ENCODE measurements at places on chromosomes 4 and X.

DNA sequence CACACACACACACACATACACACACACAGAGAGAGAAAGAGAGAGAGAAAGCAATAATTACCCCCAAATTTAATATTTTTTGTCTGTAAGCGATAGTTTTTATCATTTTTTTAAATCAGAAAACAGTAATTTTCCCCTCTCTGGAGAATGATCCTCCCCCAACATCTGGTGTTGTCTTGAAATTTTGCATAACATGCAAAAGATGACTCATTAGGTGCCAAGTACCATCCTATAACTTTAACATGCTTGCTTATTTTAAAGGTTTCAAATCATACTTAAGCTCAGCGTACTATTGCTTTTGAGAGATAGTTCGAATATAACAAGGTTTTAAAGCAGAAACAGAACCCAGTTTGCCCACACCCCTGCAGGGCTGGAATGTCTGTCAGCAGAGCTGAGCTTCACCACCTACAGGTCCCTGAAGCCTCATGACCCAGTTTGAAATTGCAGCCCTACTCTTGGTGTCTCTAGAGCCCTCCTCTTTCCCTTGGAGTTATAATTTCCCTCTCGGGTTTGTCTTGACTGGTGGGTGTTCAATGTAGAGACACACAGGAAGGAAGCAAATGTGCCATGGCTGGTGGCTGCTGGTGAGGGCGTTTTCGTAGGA, 175.0 kb upstream of the HS3ST1 start:
- no peak overlapping the region for H3K27ac ChIP-seq
- no peaks in the 10 kb centered on the region for H3K36me3 ChIP-seq
- H3K27me3 ChIP-seq, result no peaks in the 10 kb centered on the region
- H3K4me3 ChIP-seq, result no peak overlapping the region
- H3K4me1 ChIP-seq, result no peaks in the 10 kb centered on the region
- no peak for DNase-seq

GRCh38 chr4:159220353-159220752, 117.5 kb downstream of the RAPGEF2 start:
- no peak overlapping the region for H3K27ac ChIP-seq
- H3K27me3 ChIP-seq, result no peaks in the 10 kb centered on the region
- no peak overlapping the region for H3K4me3 ChIP-seq
- DNase-seq, result no peak

DNA sequence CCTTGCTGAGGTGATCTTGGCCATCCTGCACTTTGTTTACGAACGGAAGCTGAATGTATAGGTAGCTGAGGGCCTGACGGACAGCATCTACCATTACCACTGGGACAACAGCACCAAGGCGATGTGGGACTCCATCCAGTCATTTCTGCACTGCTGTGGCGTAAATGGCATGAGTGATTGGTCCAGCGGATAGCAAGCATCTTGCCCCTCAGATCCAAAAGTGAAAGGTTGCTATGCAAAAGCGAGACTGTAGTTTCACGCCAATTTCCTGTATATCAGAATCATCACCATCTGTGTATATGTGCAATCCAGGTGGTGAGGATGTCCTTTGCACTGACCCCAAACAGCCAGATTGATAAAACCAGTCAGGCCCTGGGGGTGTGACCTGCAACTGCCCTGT, 4.2 kb upstream of the PYURF start:
- no peaks in the 10 kb centered on the region for H3K27me3 ChIP-seq
- peaks cover 5% of the 10 kb centered on the region for H3K4me1 ChIP-seq
- no peak overlapping the region for H3K27ac ChIP-seq
- no peaks in the 10 kb centered on the region for H3K36me3 ChIP-seq
- no peak for DNase-seq
- H3K4me3 ChIP-seq, result no peak overlapping the region

- no peak overlapping the region for H3K4me3 ChIP-seq
- no peak overlapping the region for H3K27ac ChIP-seq
- no peaks in the 10 kb centered on the region for H3K27me3 ChIP-seq
- H3K36me3 ChIP-seq, result no peaks in the 10 kb centered on the region
- no peak for DNase-seq
- H3K4me1 ChIP-seq, result peaks cover 13% of the 10 kb centered on the region
Measured at GRCh38 chr4:15809058-15809457, 30.9 kb downstream of the CD38 start.

GRCh38 chrX:84475101-84475500, 27.2 kb downstream of the HDX start:
- peak overlapping the region; percentile 6 for H3K27ac ChIP-seq
- peaks cover 16% of the 10 kb centered on the region for H3K4me1 ChIP-seq
- no peaks in the 10 kb centered on the region for H3K36me3 ChIP-seq
- no peak overlapping the region for H3K4me3 ChIP-seq
- DNase-seq, result no peak

DNA sequence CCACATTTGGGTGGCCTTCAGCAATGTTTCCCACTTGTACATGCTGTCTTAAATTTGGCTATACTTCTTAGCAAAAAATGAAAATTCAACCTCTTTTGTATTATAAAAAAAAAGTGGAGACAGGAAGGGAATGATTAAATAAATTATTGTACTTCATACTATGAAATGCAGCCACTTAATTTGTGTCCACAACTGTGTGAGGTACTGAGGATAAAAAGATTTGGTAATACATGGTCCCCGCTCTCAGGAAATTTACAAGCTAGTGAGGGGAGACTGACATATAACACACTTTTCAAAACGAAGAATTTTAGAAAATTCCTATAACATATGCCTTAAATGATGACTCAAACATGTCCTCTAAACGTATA, 105.0 kb downstream of the HNRNPD start:
- no peaks in the 10 kb centered on the region for H3K27me3 ChIP-seq
- no peak overlapping the region for H3K27ac ChIP-seq
- H3K36me3 ChIP-seq, result no peaks in the 10 kb centered on the region
- H3K4me1 ChIP-seq, result peaks cover 10% of the 10 kb centered on the region
- H3K4me3 ChIP-seq, result no peak overlapping the region
- DNase-seq, result no peak

DNA sequence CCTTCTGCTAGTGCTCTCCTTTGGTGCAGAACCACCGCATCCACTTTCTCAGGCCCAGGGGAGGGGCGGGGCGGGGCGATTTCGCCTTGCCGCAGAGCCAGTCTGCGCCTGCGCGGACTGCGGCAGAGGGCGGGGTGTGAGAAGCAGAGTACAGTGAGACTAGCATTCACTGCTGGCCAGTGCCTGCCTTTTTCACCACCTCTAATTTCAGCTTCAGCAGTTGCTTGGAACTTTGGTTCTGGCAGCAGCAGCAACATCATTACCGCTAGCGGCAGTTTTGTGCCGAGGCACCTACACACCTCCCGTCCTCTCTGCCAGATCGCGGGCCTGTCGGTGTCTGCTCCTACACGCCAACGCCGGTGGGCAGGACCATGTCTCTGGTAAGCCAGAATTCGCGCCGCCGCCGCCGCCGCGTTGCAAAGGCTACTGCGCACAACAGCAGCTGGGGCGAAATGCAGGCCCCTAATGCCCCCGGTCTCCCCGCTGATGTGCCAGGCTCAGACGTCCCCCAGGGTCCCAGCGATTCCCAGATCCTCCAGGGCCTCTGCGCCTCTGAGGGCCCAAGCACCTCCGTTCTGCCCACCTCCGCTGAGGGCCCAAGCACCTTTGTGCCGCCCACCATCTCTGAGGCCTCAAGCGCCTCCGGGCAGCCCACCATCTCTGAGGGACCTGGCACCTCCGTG, at the start of gene MAGEE1:
Gene MAGEE1, plus strand, starts transcription at position 151 of the 683 bp plus-strand sequence. Its CDS starts 221 bp downstream, at position 372.
- H3K4me1 ChIP-seq, result peaks cover 4% of the 10 kb centered on the region
- no peaks in the 10 kb centered on the region for H3K27me3 ChIP-seq
- DNase-seq, result peak; percentile 90
- no peak within 1 kb of the TSS for H3K27ac ChIP-seq
- H3K4me3 ChIP-seq, result peak within 1 kb of the TSS; percentile 76

- H3K27me3 ChIP-seq, result no peaks in the 10 kb centered on the region
- DNase-seq, result no peak
- H3K4me1 ChIP-seq, result no peaks in the 10 kb centered on the region
Measured at GRCh38 chrX:131441033-131441432, 102.8 kb upstream of the OR13H1 start.

DNA sequence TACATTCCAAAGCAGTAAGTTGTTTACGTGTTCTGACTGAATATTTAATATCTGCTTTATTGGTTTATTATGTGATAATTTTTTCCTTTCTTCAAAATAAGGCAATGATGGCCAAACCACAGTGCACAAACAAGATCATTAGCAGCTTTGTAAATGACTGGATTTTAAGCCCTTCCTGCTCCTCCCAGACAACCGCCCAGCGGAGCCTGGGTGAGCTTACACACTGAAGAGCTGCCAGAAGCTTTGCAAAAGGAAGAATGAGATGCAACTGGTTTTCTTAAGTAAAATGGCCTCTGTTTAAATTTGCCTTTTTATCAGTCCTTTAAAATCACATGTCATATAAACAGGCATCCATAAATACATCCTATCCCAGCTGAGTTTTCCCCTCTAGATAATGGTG, 52.2 kb downstream of the SPARCL1 start:
- H3K27me3 ChIP-seq, result no peaks in the 10 kb centered on the region
- no peak overlapping the region for H3K27ac ChIP-seq
- H3K4me1 ChIP-seq, result no peaks in the 10 kb centered on the region
- no peak for DNase-seq

GRCh38 chrX:33923262-33923661, 208.9 kb downstream of the FAM47A start:
- H3K4me1 ChIP-seq, result no peaks in the 10 kb centered on the region
- no peaks in the 10 kb centered on the region for H3K27me3 ChIP-seq
- no peak overlapping the region for H3K27ac ChIP-seq
- no peak overlapping the region for H3K4me3 ChIP-seq

DNA sequence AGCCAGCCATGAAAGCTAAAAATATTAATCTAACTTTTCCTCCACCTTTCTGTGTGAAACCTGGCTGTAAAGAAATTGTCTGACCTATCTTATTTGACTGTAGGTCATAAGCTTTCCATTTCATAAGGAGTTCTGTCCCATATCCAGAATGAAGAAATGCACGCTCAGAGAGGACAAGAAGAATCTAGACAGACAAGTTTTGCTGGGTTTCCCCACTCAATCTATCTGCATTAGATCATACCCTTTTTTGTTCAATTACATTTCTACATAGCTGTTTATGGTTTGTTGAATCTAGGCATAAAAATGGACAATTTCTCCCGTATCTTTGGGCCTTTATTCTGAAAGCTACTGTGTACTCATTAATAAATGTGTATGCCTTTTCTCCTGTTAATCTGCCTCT, 1495.1 kb downstream of the C4orf33 start:
- no peak overlapping the region for H3K27ac ChIP-seq
- H3K4me1 ChIP-seq, result no peaks in the 10 kb centered on the region
- no peak overlapping the region for H3K4me3 ChIP-seq
- H3K27me3 ChIP-seq, result no peaks in the 10 kb centered on the region
- no peak for DNase-seq

- peak; percentile 80 for DNase-seq
- no peaks in the 10 kb centered on the region for H3K27me3 ChIP-seq
Measured at GRCh38 chr4:71270901-71271300, 67.9 kb upstream of the SLC4A4 start.

DNA sequence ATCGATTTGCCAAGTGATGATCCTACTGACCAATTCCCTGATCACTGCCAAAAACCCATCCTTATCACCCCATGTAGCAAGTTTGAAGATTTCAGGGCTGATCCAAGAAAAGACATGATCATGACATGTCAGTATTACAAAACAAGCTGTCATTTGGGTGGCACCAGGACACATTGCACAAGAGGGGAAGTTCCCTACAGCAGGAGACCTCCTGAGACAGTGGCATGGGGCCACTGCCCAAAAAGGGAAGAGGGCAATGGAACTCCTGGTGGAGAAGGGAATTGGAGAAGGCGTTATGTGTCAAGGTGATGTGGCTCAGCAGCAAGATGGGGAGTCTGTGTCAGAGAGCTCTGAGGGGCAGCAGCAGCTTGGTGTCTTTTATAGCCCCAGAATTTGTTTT, 43.4 kb downstream of the ZNF182 start:
- H3K27me3 ChIP-seq, result no peaks in the 10 kb centered on the region
- no peak overlapping the region for H3K27ac ChIP-seq
- H3K36me3 ChIP-seq, result no peaks in the 10 kb centered on the region

- no peak overlapping the region for H3K27ac ChIP-seq
- peaks cover 55% of the 10 kb centered on the region for H3K4me1 ChIP-seq
- peak; percentile 67 for DNase-seq
- H3K36me3 ChIP-seq, result no peaks in the 10 kb centered on the region
- H3K27me3 ChIP-seq, result no peaks in the 10 kb centered on the region
Measured at GRCh38 chr4:165207016-165207430, 338 bp upstream of the KLHL2 start.

- no peak overlapping the region for H3K27ac ChIP-seq
- H3K27me3 ChIP-seq, result no peaks in the 10 kb centered on the region
- H3K36me3 ChIP-seq, result no peaks in the 10 kb centered on the region
- H3K4me3 ChIP-seq, result no peak overlapping the region
- no peaks in the 10 kb centered on the region for H3K4me1 ChIP-seq
Measured at GRCh38 chrX:131270080-131270479, 19.0 kb downstream of the IGSF1 start.

DNA sequence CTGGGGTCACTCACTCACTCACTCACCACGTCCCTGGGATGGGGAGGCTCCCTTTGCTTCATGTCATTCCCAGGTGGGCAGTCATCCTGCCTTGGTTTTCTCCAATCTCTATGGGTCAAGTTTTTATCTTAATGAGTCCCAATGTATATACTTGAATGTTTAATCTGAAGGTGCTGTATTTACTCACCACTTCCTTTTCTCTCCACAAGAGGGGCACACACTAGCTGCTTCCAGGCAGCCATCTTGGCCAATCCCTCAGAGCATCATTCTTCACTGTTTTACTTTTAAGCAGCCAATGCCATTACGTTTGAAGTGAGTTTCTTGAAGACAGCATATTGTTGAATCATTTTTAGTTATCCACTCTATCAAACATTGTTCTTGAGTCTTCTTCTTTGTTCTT, 153.4 kb upstream of the ARSJ start:
- H3K4me1 ChIP-seq, result no peaks in the 10 kb centered on the region
- no peaks in the 10 kb centered on the region for H3K27me3 ChIP-seq
- H3K4me3 ChIP-seq, result no peak overlapping the region
- peak; percentile 67 for DNase-seq
- H3K27ac ChIP-seq, result no peak overlapping the region

DNA sequence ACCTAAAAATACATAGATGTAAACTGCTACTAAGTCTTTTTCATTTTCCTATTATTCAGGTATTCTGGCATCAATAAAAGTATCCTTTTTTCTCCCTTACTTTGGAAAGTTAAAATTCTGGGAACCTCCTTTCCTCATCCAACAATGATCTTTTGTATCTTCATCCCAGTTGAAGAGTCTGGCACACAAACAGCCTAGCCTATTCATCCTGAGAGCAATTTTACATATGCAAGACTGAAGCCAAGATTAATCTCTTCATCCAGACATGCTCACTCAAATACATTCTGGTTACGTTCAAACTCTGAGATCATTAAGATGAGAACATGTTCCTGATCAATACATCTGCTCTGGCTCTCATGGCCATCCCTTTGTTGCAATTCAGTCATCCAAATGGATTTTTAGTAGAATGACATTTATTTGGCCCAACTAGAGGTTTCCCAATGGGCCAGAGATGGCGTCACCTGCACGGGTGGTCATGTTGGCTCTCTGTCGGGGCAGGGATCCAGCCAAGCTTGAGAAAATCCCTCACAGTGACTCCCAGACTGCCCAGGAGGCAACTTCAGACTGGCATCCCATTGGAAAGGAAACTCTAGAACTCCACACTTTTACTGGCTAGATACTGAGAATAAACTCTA, 135.3 kb upstream of the VCX2 start:
- DNase-seq, result no peak
- no peaks in the 10 kb centered on the region for H3K36me3 ChIP-seq
- no peak overlapping the region for H3K27ac ChIP-seq
- no peaks in the 10 kb centered on the region for H3K4me1 ChIP-seq
- no peaks in the 10 kb centered on the region for H3K27me3 ChIP-seq
